ENCODE measurements at places on chromosomes 5 and 9.

GRCh38 chr5:172646716-172647285 is 5.7 kb downstream of the NEURL1B start:
- no peak for DNase-seq

DNA sequence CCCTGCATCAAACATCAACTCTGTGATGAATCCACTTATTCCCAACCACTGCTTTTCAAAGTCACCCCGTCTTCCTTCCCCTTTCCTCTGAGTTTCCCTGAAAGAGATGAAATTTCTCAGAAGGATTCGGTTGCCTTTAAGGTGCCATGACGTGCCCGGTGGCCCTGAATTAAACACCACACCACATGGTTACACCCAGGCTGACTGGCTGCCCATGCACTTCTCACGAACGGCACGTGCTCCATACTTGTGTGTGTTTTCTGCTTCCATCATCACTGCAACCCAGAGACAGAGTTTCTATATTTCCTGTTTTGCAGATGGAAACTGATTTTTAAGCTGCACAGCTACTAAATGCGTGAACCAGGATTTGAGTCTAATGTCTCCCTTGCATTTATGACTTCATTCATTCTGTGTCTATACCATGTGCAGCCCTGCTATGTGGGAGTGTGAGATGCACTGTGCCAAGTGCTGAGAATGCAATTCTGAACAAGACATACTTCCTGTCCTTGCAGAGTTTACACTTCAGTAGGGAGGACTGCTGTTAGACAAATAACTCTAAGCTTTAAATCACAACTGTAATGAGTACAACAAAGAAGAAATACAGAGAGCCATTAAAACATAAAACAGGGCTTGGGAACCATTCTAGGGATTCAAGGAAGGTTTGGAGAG is 162.9 kb downstream of the NXNL2 start:
- no peak for DNase-seq

- DNase-seq: peak; percentile 65
These were observed 47.5 kb downstream of the UIMC1 start for GRCh38 chr5:176959051-176959450.

GRCh38 chr5:74356009-74356695 is 284.4 kb downstream of the ENC1 start:
- DNase-seq: no peak

DNA sequence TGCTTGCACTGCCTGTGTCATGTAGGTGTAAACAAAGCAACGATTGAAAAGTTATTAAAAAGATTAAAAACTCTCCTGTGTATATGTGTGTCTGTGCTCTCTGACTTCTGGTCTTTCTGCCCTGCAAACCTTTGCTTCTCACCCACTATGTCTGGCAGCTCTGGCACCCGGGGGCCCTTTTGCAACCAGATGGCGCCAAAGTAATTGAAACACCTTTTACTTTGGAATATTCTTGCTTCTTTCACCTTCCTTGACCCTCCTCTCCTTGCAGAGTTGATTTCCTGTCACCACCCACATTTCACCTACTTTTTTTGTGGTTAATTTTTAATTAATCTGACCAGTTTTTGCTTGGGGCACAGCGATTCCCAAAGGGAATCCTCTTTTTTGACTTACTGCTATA is 275.5 kb downstream of the ARHGEF28 start:
- DNase-seq: no peak

- DNase-seq: peak; percentile 98
These were observed 37.6 kb downstream of the ANKRD33B start for GRCh38 chr5:10601246-10602030.

- no peak for DNase-seq
These were observed 98.6 kb upstream of the FER start for GRCh38 chr5:108649106-108649505.

GRCh38 chr9:86599561-86599960 is 245.4 kb upstream of the TUT7 start:
- DNase-seq: no peak

- no peak for DNase-seq
These were observed 10.9 kb upstream of the PRELID2 start for GRCh38 chr5:145846081-145846480.

DNA sequence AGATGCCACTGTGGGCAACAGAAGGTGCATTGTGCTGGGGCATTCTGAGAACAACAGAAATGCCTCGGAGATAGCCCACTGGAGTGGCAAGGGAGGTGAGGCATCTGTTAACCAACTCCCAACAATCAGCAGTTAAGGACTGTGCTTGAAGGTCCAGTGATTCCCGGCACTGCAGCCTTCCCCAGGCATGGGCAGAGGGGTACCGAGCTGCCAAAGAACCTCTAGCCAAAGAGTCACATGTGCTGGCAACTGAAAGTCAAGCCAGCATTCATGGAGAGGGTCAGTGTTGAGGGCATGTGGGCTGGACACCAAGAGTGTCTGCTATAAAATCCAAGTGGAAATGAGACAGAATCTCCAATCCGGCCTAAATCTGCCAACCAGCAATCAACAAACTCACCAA is 149.6 kb downstream of the ASTN2 start:
- no peak for DNase-seq

DNA sequence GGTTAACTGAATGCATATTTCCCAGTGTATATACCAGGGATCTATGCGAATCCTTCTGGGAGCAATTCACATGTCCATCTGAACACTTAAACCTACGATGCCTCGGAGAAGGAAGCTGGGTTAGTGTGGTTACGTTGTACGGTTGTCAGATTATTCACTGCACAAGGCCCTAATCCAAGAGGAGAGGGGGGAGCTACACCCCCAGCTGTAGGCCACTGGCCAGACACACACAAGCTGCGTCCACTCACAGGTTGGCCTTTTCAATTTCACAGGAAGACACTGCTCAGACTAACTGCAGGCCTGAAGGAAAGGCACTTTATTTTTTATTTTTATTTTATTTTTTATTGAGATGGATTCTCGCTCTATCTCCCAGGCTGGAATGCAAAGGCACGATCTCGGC is 184.5 kb upstream of the GNA14 start:
- no peak for DNase-seq

DNA sequence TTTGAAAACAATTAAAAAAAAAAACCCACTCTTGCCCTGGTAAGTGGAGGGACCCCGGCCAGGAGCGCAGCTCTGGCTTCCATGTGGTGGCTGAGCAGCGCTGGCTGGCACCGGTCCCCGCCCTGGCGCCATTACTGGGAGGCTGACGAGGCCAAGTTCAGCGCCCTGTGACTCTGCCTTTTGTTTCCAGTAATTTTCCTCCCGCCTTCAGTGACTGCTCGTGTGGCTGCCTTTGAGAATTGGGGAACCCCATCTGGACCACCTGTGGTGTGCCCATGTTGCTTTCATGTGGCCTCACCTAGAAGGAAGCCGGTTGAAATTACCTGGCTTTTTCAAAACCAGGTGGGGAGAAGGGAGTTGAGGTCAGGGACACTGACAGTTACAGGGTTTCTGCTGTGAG is 136.1 kb downstream of the GAPVD1 start:
- DNase-seq: no peak

GRCh38 chr9:89548071-89548638 is 50.2 kb upstream of the SEMA4D start:
- DNase-seq: no peak

- peak; percentile 28 for DNase-seq
These were observed 2.1 kb downstream of the CHSY3 start for GRCh38 chr5:129906177-129906887.

Measured in H4 (cell line).